Esophagus muscularis mucosa (tissue), 4 donors: ENCODE measurements at places on chromosomes 3 and 15. TPM values are rescaled to one million over a fixed set of nuclear protein-coding genes. Genes with fewer than 3 reads are reported as not detected.

The PARP15 gene
- 0.83 TPM for total RNA-seq

DNA sequence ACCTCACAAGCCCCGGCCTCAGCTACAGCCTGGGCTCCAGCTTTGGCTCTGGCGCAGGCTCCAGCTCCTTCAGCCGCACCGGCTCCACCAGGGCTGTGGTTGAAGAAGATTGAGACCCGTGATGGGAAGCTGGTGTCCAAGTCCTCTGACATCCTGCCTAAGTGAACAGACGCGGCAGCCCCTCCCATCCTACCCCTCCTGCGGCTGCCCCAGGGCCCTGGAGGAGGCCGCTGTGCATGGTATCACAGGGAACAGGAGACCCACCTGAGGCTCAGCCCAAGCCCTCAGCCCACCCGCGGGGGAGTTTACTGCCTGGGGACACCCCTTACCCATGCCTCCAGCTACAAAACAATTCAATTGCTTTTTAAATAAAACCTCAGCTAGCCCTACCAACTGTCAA lies 6.0 kb upstream of the LARP6 start:
- H3K4me3 ChIP-seq, result no peak overlapping the region
- no peak overlapping the region for H3K27ac ChIP-seq
- H3K36me3 ChIP-seq, result no peaks in the 10 kb centered on the region
- H3K27me3 ChIP-seq, result no peaks in the 10 kb centered on the region

GRCh38 chr15:65410036-65410435 lies 12.7 kb downstream of the IGDCC4 start:
- peaks cover 2% of the 10 kb centered on the region for H3K4me1 ChIP-seq
- no peaks in the 10 kb centered on the region for H3K36me3 ChIP-seq
- H3K4me3 ChIP-seq, result no peak overlapping the region
- no peak overlapping the region for H3K27ac ChIP-seq

DNA sequence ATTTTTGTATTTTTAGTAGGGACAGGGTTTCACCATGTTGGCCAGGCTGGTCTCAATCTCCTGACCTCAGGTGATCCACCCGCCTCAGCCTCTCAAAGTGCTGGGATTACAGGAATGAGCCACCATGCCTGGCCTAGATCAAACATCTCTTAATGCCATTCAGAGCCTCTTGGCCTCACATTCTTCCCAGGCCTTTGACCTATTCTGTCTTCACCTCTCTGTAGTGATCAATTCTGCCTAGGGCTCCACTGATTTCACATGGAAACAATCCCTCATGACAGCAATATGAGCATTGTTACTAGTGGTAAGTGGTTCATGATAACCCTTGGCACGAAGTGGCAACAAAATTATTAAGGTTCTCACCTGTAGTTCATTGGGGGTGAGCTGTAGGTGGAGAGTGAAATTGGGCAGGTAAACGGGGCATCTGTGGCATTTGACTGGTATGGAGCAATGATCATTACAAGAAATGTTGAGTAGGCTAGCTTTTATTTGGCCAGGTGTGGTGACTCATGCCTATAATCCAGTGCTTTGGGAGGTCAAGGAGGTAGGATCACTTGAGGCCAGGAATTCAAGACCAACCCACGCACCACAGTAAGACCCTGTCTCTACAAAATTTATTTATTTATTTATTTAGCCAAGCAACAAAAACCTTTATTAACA lies 4.8 kb upstream of the ARPIN start:
- no peaks in the 10 kb centered on the region for H3K27me3 ChIP-seq
- H3K4me3 ChIP-seq, result no peak overlapping the region
- H3K4me1 ChIP-seq, result peaks cover 8% of the 10 kb centered on the region
- no peak for DNase-seq
- no peaks in the 10 kb centered on the region for H3K36me3 ChIP-seq

GRCh38 chr3:194885766-194886165 lies 200.1 kb downstream of the FAM43A start:
- no peaks in the 10 kb centered on the region for H3K27me3 ChIP-seq
- DNase-seq, result peak; percentile 8
- no peak overlapping the region for H3K27ac ChIP-seq
- peaks cover 8% of the 10 kb centered on the region for H3K4me1 ChIP-seq
- H3K36me3 ChIP-seq, result no peaks in the 10 kb centered on the region

- no peak overlapping the region for H3K4me3 ChIP-seq
- no peak for DNase-seq
- H3K27me3 ChIP-seq, result no peaks in the 10 kb centered on the region
- peaks cover 73% of the 10 kb centered on the region for H3K4me1 ChIP-seq
Observed at GRCh38 chr3:16477056-16477455, 36.4 kb downstream of the RFTN1 start.

DNA sequence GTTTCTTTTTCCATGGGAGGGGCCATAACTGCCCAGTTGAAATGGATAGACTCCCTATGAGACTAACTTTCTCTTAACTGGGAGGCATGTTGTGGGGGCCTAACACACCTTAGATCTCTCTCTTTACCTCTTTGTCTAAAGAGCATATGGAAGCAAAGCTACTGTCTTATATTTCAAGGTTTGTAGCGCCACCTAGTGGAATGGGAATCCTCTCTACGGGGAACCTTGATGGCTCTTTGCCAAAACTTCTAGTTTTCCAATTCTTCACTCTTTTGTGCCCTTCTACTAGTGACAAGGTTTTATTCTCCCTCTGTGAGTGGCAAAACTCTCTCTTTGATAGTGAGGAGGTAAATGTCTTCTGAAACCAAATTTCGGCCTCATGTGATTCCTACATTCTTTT lies 1030.4 kb upstream of the CADM2 start:
- no peaks in the 10 kb centered on the region for H3K4me1 ChIP-seq
- no peaks in the 10 kb centered on the region for H3K36me3 ChIP-seq
- H3K27me3 ChIP-seq, result no peaks in the 10 kb centered on the region
- no peak overlapping the region for H3K27ac ChIP-seq
- no peak overlapping the region for H3K4me3 ChIP-seq

DNA sequence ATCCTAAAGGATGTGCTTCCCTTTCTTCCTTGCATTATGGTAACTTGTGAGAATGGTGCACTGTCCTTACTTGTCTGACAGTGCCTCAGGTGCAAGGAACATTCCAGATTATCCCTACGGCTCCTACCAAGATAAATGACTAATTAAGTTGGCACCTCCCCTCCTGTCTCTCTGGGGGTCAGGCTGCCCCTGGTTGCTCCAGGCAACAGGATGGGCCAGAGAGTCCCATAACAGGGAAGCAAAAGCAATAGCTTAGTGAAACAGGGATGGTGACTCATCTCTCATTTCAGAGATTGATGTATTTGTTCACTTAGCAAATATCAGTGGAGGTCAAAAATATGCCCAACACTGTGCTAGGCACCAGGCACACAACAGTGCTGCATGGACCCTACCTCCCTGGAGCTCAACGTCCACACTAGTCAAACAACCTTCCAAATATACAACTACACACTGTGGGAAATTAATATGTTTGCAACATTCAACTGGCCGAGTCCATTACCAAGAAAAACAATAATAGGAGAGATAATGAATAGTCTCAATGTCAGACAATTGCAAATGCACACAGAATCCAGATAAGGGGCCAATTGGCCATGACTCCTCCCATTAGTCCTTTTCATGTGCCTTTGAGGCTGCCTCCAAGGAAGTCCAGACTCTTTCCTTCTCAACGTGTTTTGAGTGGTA lies 249.0 kb downstream of the TLE3 start:
- no peak for DNase-seq
- no peaks in the 10 kb centered on the region for H3K27me3 ChIP-seq
- H3K4me3 ChIP-seq, result no peak overlapping the region
- no peaks in the 10 kb centered on the region for H3K4me1 ChIP-seq
- no peaks in the 10 kb centered on the region for H3K36me3 ChIP-seq
- H3K27ac ChIP-seq, result no peak overlapping the region

DNA sequence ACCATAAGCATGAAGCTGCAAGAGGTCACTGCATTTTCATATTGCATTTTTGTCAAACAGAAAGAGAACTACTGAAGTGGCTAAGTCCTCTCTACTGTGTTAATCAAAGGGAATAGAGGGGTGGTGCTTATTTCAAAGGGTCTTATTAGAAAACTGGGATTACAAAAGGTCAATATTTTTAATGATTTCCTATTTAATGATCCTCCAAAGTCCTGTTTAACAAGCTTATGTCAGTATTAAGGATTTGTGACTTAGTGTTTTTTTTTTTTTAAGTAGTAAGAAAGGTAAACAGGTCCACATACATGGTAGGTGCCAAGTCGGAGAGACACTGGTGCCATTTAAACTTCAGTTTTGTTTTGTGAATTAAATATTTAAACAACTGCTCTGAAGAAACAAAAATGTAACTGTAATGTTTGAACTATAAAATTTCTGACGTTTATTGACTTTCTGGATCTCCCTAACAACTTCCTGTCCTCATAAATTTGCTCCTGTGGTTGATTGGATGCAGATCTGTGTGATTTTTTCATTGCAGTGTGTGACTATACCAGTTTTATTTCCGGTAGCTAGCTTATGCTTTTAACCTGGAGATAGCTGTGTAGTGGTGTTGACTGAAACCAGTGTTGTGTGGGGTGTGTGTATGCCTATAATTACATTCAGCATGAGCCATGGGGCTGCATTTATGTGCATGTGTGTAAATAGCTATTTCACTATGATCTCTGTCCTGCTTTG lies 8.6 kb upstream of the CACNA1D start:
- DNase-seq, result peak; percentile 4
- no peaks in the 10 kb centered on the region for H3K36me3 ChIP-seq
- no peaks in the 10 kb centered on the region for H3K4me1 ChIP-seq
- H3K27ac ChIP-seq, result no peak overlapping the region

The SLC51B gene
- total RNA-seq, result not detected

The PARP9 gene
- total RNA-seq, result 19.5 TPM

DNA sequence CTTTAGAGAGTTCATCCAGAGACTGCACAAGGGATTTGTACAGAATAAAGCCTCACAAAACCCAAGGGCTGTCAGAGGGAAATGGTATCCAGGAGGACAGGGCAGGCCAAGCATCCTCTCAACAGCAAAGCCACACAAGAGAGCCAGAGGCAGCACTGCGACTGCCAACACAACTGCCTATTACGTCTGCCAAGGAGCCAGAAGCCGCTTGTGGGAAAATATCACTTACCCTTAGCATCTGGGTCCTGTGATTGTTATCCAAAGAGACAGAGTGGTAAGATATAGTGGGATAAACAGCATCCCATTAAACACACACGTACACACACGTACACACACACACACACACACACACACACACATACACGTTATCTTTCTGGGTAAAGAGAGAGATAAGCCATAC lies 618.3 kb upstream of the AGTR1 start:
- no peak overlapping the region for H3K27ac ChIP-seq
- H3K36me3 ChIP-seq, result no peaks in the 10 kb centered on the region
- no peak for DNase-seq
- H3K4me3 ChIP-seq, result no peak overlapping the region
- no peaks in the 10 kb centered on the region for H3K27me3 ChIP-seq

The RPSA gene
- total RNA-seq, result 720 TPM

DNA sequence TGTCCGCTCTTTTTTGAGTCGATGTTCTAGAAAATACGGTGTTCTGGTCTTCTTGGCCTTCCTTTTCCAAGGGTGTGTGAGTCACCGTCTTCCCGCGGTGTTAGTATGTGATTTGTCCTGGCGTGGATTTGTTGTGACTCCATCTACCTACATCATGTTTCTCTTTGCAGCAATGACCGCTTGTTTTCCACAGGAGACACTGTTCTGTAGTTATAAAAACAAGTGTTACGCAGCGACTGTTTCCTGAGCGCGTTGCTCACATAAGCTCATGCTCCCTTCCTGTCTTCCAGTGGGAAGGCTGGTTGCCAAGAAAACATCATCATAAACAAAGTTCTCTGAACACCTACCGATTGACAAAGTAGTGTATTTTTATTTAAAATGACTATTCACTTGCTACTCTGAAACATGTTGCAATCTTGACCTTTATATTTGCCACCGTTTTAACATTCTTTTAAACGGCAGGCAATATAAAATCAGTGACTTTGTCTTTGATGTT lies 19.0 kb downstream of the USP13 start:
- H3K4me3 ChIP-seq, result no peak overlapping the region
- no peak overlapping the region for H3K27ac ChIP-seq
- peaks cover 21% of the 10 kb centered on the region for H3K4me1 ChIP-seq

The GANC gene
- total RNA-seq, result 12.2 TPM

DNA sequence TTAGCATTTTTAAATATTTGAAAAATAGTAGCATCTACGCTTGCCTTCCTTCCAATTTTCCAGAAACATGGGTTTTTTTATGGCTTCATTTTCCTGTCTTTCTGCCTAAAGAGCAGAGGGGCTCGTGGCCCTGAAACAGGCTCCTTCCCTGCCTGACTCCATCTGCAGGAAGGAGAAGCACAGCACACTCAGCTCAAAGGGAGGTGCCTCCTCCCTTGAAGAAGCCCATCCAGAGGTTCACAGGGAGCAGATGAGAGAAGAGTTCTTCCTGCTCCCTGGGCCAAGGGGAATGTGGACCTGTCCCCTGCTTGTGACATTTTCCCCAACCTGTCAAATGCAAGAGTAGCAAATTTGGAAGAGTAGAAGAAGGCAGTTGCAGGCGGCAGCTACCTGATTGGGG lies 55.8 kb downstream of the BBX start:
- no peak overlapping the region for H3K4me3 ChIP-seq
- no peaks in the 10 kb centered on the region for H3K27me3 ChIP-seq
- DNase-seq, result no peak
- H3K36me3 ChIP-seq, result no peaks in the 10 kb centered on the region

DNA sequence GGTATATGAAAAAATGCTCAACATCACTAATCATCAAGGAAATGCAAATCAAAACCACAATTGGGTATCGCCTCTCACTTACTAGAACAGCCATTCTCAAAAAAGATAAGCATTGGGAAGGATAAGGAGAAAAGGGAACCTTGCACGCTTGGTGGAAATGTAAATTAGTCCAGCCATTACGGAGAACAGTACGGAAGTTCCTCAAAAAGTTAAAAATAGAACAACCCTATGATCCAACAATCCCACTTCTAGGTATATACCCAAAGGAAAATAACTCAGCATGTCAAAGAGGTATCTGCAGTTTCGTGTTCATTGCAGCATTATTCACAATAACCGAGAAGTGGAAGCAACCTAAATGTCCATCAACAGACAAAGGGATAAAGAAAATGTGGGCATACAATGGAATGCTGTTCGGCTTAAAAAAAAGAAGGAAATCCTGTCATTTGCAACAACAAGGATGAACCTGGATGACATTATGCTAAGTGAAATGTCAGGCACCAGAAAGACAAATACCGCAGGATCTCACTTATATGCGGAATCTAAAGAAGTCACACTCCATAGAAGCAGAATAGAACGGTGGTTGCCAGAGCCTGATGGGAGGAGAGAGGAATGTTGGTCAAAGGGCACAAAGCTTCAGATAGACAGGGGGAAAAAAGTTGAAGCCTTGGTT lies 11.7 kb upstream of the CMTM7 start:
- no peaks in the 10 kb centered on the region for H3K36me3 ChIP-seq
- no peak overlapping the region for H3K27ac ChIP-seq
- H3K4me1 ChIP-seq, result no peaks in the 10 kb centered on the region
- no peaks in the 10 kb centered on the region for H3K27me3 ChIP-seq
- DNase-seq, result no peak

GRCh38 chr15:98581715-98582114 lies 66.6 kb upstream of the IGF1R start:
- peaks cover 9% of the 10 kb centered on the region for H3K4me1 ChIP-seq
- no peak for DNase-seq
- no peaks in the 10 kb centered on the region for H3K36me3 ChIP-seq
- H3K27ac ChIP-seq, result no peak overlapping the region
- H3K27me3 ChIP-seq, result peaks cover 6% of the 10 kb centered on the region
